Ascending aorta (tissue), 2 donors: ENCODE measurements at places on chromosomes 2 and 18. TPM values are rescaled to one million over a fixed set of nuclear protein-coding genes. Genes with fewer than 3 reads are reported as not detected.

DNA sequence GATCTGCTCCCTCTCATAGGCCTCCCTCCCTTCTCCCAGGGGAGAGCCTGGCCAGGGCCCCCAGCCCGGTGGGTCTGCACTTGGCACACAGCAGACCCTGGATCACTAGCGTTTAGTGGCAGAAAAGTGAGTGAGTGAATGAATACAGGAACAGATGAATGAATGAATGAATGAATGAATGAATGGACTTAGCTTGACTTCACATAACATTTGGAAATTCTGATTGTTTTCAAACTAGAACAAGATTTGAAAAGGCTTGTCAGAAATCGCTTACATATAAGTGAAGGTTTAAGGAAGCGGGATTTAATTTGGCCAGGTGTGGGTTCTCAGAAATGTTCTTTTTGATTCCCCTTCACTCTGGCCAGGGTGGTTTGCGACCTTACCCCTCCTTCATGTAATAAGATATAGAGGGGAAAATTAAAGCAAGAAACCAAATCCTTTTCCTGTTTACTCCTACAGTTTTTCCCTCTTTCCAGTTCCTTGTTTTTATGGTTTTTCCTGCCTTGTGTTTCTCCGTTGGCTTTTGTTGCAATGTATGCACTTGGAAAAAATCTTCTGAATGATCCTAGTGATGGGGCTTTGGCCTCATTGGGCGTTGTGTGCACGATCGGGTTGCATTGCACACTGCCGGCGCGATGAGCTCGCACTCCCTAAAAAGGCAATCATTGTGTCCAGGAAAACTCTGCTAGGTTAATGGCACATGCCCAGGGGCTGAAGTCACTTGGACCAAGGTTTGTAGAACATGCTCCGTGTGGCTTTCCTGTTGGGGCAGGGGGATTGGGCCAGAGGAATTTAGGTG, 16.4 kb downstream of the LRRFIP1 start:
- peaks cover 8% of the 10 kb centered on the region for H3K4me1 ChIP-seq
- peaks cover 9% of the 10 kb centered on the region for H3K36me3 ChIP-seq
- no peaks in the 10 kb centered on the region for H3K27me3 ChIP-seq
- DNase-seq, result no peak
- H3K4me3 ChIP-seq, result no peak overlapping the region

DNA sequence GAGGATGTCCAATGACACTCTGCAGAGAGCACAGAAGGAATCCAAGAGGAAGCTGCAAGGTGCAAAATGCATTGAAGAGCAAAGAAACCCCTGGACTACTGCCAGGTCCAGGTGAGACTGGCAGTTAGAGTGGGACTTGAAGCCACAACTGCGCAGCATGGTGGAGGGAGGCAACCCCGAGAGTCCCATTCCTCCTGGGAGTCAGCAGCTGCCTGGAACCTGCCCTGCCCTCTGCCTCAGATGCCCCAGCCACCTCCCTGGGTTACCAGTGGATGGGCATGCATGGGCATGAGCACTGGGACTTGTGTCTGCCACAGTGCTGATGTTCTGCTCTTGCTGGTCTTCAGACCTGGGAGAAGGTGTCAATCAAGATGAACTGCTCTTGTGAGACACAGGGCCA, 43.2 kb downstream of the ANKMY1 start:
- no peak overlapping the region for H3K4me3 ChIP-seq
- peaks cover 21% of the 10 kb centered on the region for H3K36me3 ChIP-seq
- H3K27me3 ChIP-seq, result no peaks in the 10 kb centered on the region
- no peak overlapping the region for H3K27ac ChIP-seq
- peak; percentile 12 for DNase-seq

GRCh38 chr18:24055878-24056277, 41.3 kb downstream of the TTC39C start:
- no peak overlapping the region for H3K4me3 ChIP-seq
- H3K4me1 ChIP-seq, result no peaks in the 10 kb centered on the region
- no peak overlapping the region for H3K27ac ChIP-seq
- no peaks in the 10 kb centered on the region for H3K27me3 ChIP-seq
- H3K36me3 ChIP-seq, result no peaks in the 10 kb centered on the region

DNA sequence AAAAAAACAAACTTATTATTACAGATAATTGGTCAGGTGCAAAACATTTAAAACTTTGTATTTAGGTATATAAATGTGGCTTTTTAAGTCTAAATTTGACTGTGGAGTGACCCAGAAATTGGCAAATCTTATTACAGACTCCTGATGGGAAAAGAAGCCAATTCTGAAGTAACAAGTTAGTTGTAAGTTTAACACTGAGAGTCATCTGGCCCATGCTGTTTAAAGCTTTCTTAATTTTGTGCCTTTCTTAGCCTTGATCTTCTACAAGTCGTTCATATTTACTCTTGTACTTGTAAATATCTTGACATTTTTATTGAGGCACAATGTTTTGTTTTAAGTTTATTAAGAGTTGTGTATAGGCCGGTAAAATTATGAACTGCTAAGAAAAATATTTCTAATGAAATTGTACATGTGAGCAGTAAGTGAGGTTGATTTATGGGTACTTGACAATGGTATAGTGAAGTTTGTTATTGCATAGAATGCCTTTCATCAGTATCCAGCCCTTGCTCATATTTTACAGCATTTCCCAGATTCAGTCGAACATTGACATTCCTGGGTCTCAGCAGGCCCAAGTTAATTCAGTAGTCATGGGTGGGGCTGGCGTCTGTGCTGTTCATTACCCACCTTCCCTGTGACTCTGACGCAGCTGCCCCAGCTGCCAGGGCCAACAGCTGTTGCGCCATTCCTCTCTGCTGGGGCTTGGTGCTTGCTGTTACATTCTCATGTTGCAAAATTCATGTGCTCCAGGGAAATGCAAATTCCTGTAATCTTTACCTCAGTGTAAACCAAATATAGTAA, 121.4 kb downstream of the ZNF236 start:
- H3K4me3 ChIP-seq, result no peak overlapping the region
- no peaks in the 10 kb centered on the region for H3K4me1 ChIP-seq
- DNase-seq, result no peak
- no peaks in the 10 kb centered on the region for H3K27me3 ChIP-seq
- no peak overlapping the region for H3K27ac ChIP-seq

DNA sequence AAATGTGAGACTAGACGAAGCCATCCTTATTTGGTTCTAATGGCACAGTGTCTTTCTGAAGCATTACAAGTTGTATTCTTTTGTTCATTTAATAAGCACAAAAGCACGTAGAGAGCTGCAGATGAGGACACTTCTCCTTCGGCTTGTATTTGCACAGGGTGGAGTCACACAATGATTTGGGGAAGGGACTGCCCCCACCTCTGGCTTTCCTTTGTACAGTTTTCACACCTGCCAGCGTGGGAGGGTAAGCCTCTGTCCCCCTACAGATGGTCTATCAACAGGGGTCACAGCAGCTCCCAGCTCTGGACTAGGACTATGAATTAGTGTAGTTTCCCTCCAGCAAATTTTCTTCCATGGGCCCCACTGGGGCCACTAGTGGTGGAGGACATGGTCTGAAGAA, 108.2 kb upstream of the KLHL14 start:
- DNase-seq, result no peak
- no peaks in the 10 kb centered on the region for H3K36me3 ChIP-seq
- H3K27ac ChIP-seq, result no peak overlapping the region
- H3K4me3 ChIP-seq, result no peak overlapping the region

DNA sequence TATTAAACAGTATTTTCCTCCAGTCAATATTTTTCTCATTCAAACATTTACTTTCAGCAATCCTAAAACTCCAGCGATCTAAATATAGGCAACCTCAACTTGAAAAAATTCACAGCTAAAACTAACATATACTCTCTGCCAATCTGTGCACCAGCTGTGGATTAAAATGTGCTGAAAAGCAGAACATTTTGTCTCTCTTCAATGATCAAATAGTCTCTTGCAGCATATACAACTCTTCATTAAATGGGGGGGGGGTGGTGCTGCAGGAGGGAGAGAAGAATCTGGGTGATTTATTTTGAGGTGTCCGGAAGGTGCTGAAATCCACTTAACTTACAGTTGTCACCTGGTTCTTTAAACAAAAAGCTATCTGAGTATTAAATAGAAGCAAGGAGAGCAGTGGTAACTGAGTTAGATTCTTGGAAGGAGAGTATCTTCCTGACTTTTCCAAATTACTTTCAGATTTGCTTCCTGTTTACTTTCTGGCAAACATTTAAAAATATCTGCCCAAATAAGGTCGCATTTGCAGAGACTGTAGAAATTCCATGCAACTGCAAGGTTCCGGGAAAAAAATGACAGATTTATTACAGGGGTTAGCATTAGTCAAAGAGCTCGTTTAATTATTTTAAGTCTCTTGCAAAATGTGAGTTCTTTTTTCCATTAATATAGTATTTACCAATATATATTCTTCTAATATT, 904.7 kb upstream of the ACVR2A start:
- no peaks in the 10 kb centered on the region for H3K27me3 ChIP-seq
- H3K36me3 ChIP-seq, result no peaks in the 10 kb centered on the region
- H3K4me3 ChIP-seq, result no peak overlapping the region
- H3K27ac ChIP-seq, result no peak overlapping the region
- H3K4me1 ChIP-seq, result no peaks in the 10 kb centered on the region

DNA sequence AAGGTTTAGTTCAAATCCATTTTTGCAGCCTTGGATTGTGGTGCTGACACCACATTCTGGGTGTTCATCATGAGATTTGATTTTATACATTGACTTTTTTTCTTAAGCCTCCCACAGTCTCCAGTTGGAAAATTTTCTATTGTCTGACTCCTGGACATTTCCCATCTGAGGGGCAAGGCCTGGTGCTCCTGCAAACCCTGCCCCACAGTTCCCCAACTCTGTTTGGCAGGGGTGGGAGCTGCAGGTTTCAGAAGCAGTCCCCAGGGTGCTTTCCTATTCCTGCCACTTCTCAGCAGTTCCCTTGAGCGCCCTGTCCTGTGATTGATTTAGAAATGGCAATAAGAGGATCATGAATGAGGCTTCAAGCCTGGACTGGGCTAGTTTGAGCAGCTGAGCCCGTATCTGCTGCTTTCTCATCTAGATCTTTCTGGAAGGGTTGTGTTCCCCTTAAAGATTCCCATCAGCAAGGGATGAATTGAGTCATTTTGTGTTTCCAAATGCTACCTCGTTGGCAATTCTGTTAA, 77.0 kb downstream of the CIB4 start:
- no peaks in the 10 kb centered on the region for H3K4me1 ChIP-seq
- no peaks in the 10 kb centered on the region for H3K27me3 ChIP-seq
- H3K36me3 ChIP-seq, result no peaks in the 10 kb centered on the region
- peak; percentile 35 for DNase-seq
- no peak overlapping the region for H3K4me3 ChIP-seq

DNA sequence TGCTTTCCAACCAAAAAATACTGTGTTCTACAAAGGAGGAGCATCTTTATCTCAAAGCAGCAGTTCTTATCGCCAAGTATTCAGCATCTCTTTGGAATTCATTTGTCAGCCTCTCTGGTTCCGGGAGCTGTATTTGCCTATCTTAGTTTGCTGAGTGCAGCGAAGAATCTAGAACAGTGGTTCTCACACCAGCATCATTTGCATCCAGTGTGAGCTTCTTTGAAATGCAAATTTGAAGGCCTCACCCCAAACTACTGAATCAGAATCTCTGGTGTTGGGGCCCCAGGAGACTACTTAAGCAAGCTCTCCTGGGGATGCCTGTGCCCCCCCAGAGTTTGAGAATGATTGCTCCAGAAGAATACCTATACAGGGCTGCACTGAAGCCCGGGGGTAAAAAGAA, 1.5 kb upstream of the PTPN2 start:
- no peaks in the 10 kb centered on the region for H3K4me1 ChIP-seq
- H3K4me3 ChIP-seq, result no peak overlapping the region
- H3K27me3 ChIP-seq, result no peaks in the 10 kb centered on the region
- no peaks in the 10 kb centered on the region for H3K36me3 ChIP-seq
- no peak for DNase-seq
- no peak overlapping the region for H3K27ac ChIP-seq

DNA sequence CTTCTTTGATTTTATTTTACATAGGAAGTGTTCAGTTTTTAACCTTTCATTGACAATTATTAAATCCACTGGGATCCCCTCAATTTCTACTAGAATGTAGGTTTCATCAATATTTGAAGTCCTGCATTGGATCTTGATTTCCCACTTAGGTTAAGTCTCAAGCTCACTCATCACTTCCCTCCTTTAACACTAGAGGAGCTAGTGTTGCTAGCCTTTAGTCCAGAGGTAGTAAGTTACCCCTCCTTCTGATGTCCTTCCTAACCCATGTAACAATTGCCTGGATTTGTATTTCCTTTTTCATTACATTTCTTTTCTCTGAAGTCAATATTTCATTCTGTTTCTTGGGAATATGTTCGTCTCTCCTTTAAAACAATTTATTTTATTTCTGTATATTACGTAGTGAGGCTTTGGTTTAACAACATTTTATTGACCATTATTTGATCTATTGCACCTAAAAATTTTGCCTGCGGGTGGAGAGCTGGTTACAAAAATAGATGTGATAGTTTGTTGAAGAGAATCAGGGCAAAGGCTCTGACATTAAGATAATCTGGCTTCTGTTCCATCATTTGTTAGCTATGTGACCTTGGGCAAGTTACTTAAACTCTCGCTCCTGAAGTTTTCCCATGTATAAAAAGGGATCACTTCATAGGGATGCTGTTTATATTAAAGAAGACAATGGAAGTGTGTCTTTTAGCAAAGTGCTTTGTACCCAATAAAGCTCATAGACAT, 833.0 kb downstream of the SLC4A3 start:
- H3K36me3 ChIP-seq, result no peaks in the 10 kb centered on the region
- no peak for DNase-seq
- no peaks in the 10 kb centered on the region for H3K27me3 ChIP-seq
- no peak overlapping the region for H3K4me3 ChIP-seq
- H3K27ac ChIP-seq, result no peak overlapping the region
- no peaks in the 10 kb centered on the region for H3K4me1 ChIP-seq

GRCh38 chr18:50716902-50717301, 102.9 kb downstream of the MRO start:
- H3K4me3 ChIP-seq, result no peak overlapping the region
- H3K4me1 ChIP-seq, result no peaks in the 10 kb centered on the region

DNA sequence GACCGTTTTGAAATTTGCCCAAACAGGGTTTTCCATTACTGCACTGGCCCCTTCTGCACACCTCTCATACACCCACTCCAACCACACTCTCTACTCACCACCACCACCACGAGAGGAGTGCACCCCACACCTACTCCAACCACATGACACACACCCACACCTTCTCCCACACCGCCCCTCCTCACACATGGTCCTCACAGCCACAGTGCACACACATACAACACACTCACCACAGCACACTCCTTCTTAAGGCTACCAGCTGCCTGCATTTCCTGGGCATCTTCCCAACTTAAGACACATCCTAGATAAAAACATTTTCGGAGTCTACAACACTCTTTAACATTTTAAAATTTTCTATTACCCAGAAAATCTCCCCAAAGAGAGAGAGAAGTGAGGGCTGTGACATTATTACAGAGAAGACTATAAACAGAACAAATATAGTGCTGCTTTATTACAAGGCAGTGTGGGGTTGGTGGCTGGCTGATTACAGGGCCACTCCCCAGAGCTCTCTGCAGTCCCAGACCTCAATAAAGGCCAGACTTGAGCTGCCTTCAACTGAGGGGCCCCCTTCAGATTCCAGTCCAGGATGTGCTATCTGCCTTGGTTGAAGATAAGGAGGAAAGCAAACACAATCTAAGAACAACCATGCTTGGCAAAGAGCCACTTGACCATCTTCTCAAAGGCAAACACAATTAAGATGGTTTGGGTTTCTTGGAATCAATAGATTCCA, 36.1 kb downstream of the NHEJ1 start:
- H3K27me3 ChIP-seq, result no peaks in the 10 kb centered on the region
- no peak for DNase-seq
- no peak overlapping the region for H3K27ac ChIP-seq
- no peaks in the 10 kb centered on the region for H3K4me1 ChIP-seq

Gene MAPRE3
- total RNA-seq, result 18.9 TPM

Gene ACKR3
- 75.6 TPM for total RNA-seq

Gene SLC38A11
- not detected for total RNA-seq

Gene CNOT9
- total RNA-seq, result 46.7 TPM

Gene MBP
- total RNA-seq, result 8.1 TPM

Gene LOXL3
- total RNA-seq, result 19.8 TPM

Gene EVX2
- total RNA-seq, result not detected

Gene IFT172
- 204 TPM for total RNA-seq

Gene CNDP1
- total RNA-seq, result not detected

Gene SAG
- total RNA-seq, result not detected
